ENCODE measurements at places on chromosomes 11 and 22.
A peak's percentile ranks its signal among the peaks of the same experiment; 100 is the strongest.

GRCh38 chr11:76801736-76802135, 18.6 kb downstream of the TSKU start:
- DNase-seq = no peak

DNA sequence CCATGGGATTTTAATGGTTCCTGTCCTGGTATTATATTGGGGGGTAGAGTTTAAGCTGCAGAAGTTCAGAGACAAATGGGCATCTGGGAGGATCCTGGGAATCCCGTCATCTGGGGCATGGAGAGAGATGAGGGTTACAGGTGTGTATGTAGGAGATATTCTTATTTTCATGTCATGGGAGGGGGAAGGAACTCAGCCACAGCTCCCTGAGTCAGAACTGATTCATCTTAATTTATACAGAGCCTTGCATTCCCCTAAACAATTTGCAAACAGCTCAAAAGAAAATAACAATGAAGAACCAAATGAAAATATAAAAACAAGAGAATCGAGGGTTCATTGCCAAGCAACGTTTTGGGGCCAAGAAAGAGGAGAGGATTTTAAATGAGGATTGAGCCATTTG, 155.9 kb upstream of the TBCEL start:
- DNase-seq = no peak

- DNase-seq = peak; percentile 33
Measured at GRCh38 chr11:46290011-46290410, 12.5 kb downstream of the CREB3L1 start.

DNA sequence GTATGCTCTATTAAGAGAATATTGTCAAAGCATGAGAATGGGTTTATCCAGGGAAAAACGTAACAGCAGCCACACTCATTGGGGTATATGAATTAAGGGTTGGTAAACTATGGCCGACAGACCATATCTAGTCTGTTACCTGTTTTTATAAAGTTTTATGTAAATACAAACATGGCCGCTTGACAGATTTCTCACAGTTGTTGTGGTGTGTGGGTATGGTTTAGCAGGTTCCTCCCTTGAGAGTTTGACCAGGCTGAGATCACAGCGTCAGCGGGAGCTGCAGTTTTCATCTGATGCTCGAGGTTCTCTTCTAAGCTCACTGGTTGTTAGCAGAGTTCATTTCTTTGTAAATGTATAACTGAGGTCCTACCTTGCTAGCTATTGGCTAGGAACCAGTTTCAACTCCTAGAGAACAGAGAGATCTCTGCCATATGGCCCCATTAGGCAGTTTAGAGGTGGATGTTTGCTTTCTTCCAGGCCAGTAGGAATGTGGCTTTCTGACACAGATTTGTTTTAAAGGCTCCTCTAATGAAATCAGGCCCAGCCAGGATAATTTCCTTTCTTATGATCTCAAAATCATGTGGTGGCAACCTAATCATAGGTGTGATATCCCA, 45.5 kb upstream of the GRIK4 start:
- no peak for DNase-seq

- DNase-seq = no peak
Measured at GRCh38 chr22:33747029-33747428, 173.2 kb downstream of the LARGE1 start.

- no peak for DNase-seq
Measured at GRCh38 chr11:70220136-70220535, 17.0 kb downstream of the FADD start.

DNA sequence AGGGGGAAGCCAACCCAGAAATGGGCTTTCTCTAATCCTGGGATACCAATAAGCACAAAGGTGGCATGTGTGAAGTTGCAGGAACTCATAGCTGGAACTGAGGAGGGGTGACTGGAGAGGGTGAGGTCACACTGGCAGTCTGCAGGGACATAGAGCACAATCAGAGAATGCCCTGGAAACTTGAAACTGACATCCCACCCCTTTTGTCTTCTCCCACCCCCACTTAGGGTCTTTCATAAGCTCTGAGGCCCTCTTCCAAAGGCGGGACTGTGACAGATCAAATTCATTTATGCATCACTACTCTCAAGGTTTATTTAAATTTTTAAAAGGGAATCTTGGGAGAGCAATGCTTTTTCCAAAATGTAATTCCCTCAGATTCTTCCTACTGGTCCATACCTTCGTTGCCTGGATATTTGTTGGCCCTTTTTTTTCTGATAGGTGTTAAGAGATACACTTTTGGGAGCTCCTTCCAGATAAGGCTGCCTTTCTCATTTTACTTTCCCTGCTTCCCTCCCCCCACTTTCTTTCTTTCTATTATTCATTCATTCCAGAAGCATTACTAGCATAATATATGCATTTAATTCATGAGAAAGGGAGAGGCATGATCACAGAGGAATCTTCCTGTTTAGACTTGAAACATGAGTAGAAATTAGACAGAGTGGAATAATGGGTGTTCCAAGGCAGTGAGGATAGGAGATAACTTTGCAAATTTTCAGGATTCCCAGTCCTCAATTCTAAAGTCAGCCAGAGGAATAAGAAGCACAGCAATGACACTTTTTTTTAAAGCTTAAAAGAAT, 14.8 kb downstream of the OR51E2 start:
- no peak for DNase-seq

DNA sequence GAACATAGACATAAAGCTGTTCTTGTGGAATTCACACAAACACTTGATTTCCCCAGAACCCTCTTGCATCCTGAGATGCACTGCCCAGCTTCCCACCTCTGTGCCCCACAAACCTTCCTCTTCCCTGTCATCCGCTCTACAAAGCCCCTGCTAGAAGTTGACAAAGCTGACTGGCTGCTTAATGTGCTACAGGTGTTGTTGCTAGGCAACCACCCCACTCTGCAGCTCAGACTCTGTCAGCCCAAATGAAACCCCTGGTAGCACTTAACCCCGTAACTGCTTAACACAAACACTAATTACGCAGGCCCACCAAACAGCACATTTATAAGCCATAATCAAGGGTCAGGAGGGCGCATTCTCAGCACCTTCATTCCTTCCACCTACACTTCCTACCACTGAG, 172.0 kb upstream of the CADM1 start:
- no peak for DNase-seq

DNA sequence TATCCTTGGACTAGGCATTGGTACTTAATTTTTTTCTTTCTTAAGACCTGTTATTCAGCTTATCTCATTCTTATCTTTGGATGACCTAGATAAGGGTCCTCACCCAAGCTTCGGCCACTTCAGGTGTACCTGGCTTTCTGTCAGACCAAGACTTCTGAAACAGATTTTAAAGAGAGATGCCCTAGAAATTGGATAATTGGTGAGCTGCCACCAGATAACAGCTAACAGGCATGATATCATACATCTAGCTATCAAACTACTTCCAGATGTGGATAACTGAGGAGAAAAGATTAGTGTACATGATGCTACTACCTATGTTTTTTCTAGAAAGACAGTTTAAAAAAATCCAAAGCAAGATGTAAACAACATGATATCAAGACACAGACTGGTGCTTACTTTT, 52.9 kb downstream of the FZD4 start:
- DNase-seq = no peak
